ENCODE measurements at places on chromosomes 12 and 14. TPM values are rescaled to one million over a fixed set of nuclear protein-coding genes. Genes with fewer than 3 reads are reported as not detected.
A peak's percentile ranks its signal among the peaks of the same experiment; 100 is the strongest.

- peak overlapping the region; percentile 68 for H3K27ac ChIP-seq
- no peak for DNase-seq
- no peaks in the 10 kb centered on the region for H3K36me3 ChIP-seq
- H3K4me1 ChIP-seq = peaks cover 79% of the 10 kb centered on the region
Measured at GRCh38 chr14:69635981-69636639, 24.7 kb downstream of the SUSD6 start.

- no peak overlapping the region for H3K4me3 ChIP-seq
- H3K27ac ChIP-seq = no peak overlapping the region
- no peaks in the 10 kb centered on the region for H3K27me3 ChIP-seq
- DNase-seq = no peak
Measured at GRCh38 chr12:22615963-22616501, 8.9 kb upstream of the ETNK1 start.

DNA sequence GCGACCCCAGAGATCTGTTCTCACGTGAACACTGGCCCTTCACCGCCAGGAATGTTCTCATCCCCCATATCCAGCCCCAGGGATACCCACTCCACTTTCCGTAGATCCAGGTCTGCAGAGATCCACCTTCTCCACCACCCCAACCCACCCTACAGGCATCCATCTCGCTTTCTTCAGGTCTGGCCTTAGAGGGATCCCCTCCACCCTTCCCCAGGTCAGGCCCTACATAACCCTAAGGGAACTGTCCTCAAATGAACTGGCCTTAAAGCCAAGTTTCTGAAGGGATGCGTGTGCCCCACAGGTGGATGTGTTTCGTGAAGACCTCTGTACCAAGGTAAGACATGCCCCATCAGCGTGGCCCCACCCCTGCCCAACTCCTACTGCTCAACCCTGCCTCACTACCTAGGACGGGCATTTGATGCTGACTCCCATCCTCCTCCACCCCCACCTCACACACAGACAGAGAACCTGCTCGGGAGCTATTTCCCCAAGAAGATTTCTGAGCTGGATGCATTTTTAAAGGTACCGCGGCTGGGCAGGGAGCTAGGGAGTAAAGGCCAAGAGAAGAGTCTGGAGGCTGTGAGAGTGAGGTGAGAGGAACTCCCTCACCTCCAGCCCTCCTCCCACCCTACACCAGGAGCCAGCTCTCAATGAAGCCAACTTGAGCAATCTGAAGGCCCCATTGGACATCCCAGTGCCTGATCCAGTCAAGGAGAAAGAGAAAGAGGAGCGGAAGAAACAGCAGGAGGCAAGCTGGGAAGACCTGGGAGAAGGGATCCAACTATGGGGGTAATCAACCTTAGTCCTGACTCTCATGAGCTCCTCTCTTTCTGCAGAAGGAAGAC, 912 bp downstream of the PSME1 start:
- H3K36me3 ChIP-seq = no peaks in the 10 kb centered on the region
- peak overlapping the region; percentile 62 for H3K4me3 ChIP-seq
- DNase-seq = no peak

- no peak overlapping the region for H3K4me3 ChIP-seq
- H3K4me1 ChIP-seq = peaks cover 42% of the 10 kb centered on the region
- peak; percentile 34 for DNase-seq
- H3K27me3 ChIP-seq = no peaks in the 10 kb centered on the region
- no peaks in the 10 kb centered on the region for H3K36me3 ChIP-seq
Measured at GRCh38 chr12:12403264-12404248, 46.7 kb downstream of the BORCS5 start.

DNA sequence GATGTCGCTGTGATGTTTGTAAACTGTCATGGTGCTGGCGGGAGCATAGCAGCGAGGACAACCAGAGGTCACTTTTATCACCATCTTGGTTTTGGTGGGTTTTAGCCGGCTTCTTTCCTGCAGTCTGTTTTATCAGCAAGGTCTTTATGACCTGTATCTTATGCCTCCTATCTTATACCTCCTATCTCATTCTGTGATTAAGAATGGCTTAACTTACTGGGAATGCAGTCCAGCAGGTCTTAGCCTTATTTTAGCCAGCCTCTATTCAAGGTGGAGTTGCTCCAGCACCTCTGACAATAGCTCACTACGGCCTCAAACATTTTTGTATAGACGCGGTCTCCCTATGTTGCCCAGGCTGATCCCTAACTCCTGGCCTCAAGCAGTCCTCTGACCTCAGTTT, 53.7 kb downstream of the B4GALNT3 start:
- H3K36me3 ChIP-seq = no peaks in the 10 kb centered on the region
- H3K4me3 ChIP-seq = no peak overlapping the region
- no peaks in the 10 kb centered on the region for H3K4me1 ChIP-seq

- H3K4me3 ChIP-seq = no peak overlapping the region
- no peaks in the 10 kb centered on the region for H3K4me1 ChIP-seq
- H3K27me3 ChIP-seq = no peaks in the 10 kb centered on the region
- DNase-seq = no peak
Measured at GRCh38 chr14:22658946-22659345, 14.8 kb upstream of the OR6J1 start.

- H3K36me3 ChIP-seq = no peaks in the 10 kb centered on the region
- no peaks in the 10 kb centered on the region for H3K27me3 ChIP-seq
- no peaks in the 10 kb centered on the region for H3K4me1 ChIP-seq
- no peak overlapping the region for H3K4me3 ChIP-seq
Measured at GRCh38 chr14:103372552-103373304, 12.5 kb upstream of the MARK3 start.

DNA sequence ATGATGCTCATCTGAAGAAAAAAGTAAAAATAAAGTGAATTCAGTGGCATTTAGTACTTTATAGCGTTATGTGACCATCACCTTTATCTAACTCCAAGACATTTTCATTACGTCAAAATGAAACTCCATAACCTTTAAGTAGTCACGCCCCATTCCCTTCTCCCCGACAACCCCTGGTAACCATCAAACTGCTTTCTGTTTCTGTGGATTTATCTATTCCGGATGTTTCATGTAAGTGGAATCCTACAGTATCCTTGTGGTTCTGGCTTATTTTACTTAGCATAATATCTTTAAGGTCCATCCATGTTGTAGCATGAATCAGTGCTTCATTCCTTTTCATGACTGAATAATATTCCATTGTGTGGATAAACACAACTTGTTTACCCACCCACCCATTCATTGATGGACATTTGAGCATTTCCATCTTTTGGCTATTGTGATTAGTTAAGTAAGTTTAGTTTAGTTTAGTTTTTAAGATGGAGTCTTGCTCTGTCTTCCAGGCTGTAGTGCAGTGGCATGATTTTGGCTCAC, 18.5 kb upstream of the MAP1LC3B2 start:
- no peak overlapping the region for H3K4me3 ChIP-seq
- no peak for DNase-seq
- no peaks in the 10 kb centered on the region for H3K27me3 ChIP-seq
- no peak overlapping the region for H3K27ac ChIP-seq

GRCh38 chr14:94601884-94602391, 10.3 kb upstream of the SERPINA3 start:
- H3K27ac ChIP-seq = peak overlapping the region; percentile 96
- H3K4me3 ChIP-seq = no peak overlapping the region
- peak; percentile 81 for DNase-seq

Gene TSPAN19
- not detected for total RNA-seq

DNA sequence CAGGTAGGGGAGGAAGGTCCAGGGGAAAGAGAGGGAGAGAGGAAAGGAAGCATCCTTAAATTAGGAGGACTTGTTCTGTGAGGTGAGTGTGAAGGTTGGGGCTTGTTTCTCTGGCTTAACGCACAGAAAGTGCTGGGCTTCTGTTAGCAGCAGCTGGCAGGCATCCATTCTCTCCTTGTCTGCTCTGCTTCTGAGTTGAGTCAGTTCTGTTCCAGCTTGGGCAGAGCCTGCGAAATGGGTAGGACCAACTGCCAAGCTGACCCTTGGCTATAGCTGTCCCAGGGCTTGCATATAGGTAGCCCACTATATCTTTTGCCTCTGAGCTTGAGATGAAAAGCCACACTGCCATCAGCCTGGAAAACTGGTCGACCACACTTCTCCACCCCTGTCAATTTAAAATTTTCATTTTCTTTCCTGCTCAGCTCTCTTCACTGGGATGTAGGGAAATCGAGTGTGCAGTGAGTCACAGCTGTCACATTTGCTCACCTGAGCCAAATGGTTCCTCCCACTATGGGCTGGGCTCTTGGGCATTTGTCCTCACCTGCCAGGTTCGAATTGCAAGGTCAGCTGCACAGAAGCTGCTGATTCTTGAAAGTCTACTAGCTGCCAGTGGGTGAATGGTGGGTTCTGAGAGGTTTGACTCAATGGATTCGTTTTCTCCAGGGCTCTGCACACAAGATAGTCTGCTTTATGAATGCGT, 256.4 kb upstream of the PWP1 start:
- no peak overlapping the region for H3K27ac ChIP-seq
- no peak overlapping the region for H3K4me3 ChIP-seq
- no peak for DNase-seq

GRCh38 chr14:23569443-23570151, 2.0 kb upstream of the AP1G2 start:
- no peak overlapping the region for H3K27ac ChIP-seq
- H3K36me3 ChIP-seq = no peaks in the 10 kb centered on the region
- no peak overlapping the region for H3K4me3 ChIP-seq
- H3K27me3 ChIP-seq = peaks cover 2% of the 10 kb centered on the region

- H3K27me3 ChIP-seq = no peaks in the 10 kb centered on the region
- H3K36me3 ChIP-seq = no peaks in the 10 kb centered on the region
- H3K27ac ChIP-seq = no peak overlapping the region
- peak; percentile 11 for DNase-seq
Measured at GRCh38 chr14:101111620-101112290, 208.2 kb upstream of the RTL1 start.

Gene SDSL
- total RNA-seq = 42.5 TPM

Gene KLRC3
- total RNA-seq = not detected

GRCh38 chr14:52781629-52782028, 9.8 kb downstream of the GNPNAT1 start:
- H3K27ac ChIP-seq = no peak overlapping the region
- H3K27me3 ChIP-seq = no peaks in the 10 kb centered on the region
- no peaks in the 10 kb centered on the region for H3K4me1 ChIP-seq

- no peak for DNase-seq
- H3K27ac ChIP-seq = no peak overlapping the region
- H3K4me1 ChIP-seq = no peaks in the 10 kb centered on the region
- H3K27me3 ChIP-seq = no peaks in the 10 kb centered on the region
- no peak overlapping the region for H3K4me3 ChIP-seq
- no peaks in the 10 kb centered on the region for H3K36me3 ChIP-seq
Measured at GRCh38 chr14:75738192-75738591, 77.1 kb downstream of the TTLL5 start.

Gene ASB2
- total RNA-seq = 0.42 TPM

Gene DEPDC4
- total RNA-seq = 0.17 TPM

- no peaks in the 10 kb centered on the region for H3K27me3 ChIP-seq
- H3K27ac ChIP-seq = no peak overlapping the region
- no peak for DNase-seq
- H3K4me1 ChIP-seq = no peaks in the 10 kb centered on the region
- H3K36me3 ChIP-seq = peaks cover 62% of the 10 kb centered on the region
Measured at GRCh38 chr14:90290337-90291011, 34.1 kb downstream of the PSMC1 start.

DNA sequence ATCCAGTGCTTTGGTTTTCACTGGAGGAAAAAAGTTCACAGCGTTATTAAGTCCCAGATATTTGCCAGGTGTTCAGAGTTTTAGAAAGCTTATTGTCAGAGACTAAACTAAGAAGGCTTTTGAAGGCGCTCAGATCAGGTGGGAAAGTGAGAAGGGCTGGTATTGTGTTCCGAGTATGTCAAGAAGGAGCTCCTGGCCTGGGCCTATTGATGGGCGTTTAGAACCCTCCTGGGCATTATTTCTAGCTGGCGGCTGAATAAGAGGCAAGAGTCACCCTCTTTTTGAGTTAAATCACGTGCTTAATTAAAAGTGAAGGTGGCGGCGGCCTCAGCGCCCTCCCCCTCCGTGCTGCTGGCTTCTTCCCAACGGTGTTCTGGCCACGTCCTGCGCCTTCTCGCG, 20.9 kb upstream of the GNS start:
- no peaks in the 10 kb centered on the region for H3K36me3 ChIP-seq
- H3K4me3 ChIP-seq = peak overlapping the region; percentile 18
- DNase-seq = no peak
- peak overlapping the region; percentile 41 for H3K27ac ChIP-seq
- peaks cover 12% of the 10 kb centered on the region for H3K4me1 ChIP-seq

All from adrenal gland (tissue), 19 donors.